HFFc6 (cell line): ENCODE measurements at places on chromosomes 4 and X.

DNA sequence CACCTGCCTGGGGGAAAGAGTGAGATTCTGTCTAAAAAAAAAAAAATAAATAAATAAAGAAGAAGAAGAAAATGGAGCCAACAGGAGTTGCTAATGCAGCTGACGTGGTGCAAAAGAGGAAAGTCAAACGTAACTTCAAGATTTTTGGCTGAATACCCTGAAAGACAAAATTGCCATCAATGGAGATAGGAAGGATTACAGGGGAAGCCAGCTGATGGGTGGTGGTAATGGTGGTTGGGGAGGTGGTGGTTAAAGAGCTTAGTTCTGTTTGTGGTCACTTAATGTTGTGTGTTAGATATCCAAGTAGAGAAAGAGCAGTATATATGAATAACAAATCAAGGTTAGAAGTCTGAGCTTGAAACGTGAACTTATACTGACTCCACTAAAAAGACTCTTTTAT, 225.4 kb downstream of the ARHGAP24 start:
- no peaks in the 10 kb centered on the region for H3K36me3 ChIP-seq
- no peak for DNase-seq
- H3K4me1 ChIP-seq: peaks cover 15% of the 10 kb centered on the region
- no peak overlapping the region for H3K27ac ChIP-seq

GRCh38 chr4:88320224-88320779, 35.9 kb upstream of the PPM1K start:
- DNase-seq: no peak
- no peak overlapping the region for H3K27ac ChIP-seq
- H3K4me3 ChIP-seq: peak overlapping the region; percentile 64
- H3K36me3 ChIP-seq: no peaks in the 10 kb centered on the region
- peaks cover 16% of the 10 kb centered on the region for H3K27me3 ChIP-seq

DNA sequence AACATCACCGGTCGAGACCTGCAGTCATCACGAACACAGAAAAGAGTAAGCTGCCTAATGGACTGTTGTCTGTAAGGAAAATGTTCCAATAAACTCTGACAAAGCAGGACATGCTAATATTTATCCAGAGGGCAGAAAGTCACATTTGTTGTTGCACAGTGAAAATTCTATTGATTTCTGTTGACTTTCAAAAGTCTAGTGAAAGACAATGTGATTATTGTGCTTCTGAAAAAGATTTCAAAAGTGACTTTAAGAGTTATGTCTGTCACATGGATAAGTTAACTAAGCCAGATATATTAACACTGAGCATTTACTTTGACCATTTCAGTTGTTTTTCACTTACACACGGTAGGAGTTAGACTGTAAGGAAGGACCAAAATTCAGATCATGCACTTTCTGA, 9.3 kb upstream of the RFC1 start:
- H3K27me3 ChIP-seq: peaks cover 37% of the 10 kb centered on the region
- peaks cover 20% of the 10 kb centered on the region; the same call in 1 of the 2 replicates for H3K36me3 ChIP-seq

- no peaks in the 10 kb centered on the region for H3K36me3 ChIP-seq
- H3K27ac ChIP-seq: no peak overlapping the region
- no peak overlapping the region for H3K4me3 ChIP-seq
- H3K27me3 ChIP-seq: no peaks in the 10 kb centered on the region
- DNase-seq: no peak
These were observed 403.7 kb upstream of the TRAM1L1 start for GRCh38 chr4:117489107-117489506.

DNA sequence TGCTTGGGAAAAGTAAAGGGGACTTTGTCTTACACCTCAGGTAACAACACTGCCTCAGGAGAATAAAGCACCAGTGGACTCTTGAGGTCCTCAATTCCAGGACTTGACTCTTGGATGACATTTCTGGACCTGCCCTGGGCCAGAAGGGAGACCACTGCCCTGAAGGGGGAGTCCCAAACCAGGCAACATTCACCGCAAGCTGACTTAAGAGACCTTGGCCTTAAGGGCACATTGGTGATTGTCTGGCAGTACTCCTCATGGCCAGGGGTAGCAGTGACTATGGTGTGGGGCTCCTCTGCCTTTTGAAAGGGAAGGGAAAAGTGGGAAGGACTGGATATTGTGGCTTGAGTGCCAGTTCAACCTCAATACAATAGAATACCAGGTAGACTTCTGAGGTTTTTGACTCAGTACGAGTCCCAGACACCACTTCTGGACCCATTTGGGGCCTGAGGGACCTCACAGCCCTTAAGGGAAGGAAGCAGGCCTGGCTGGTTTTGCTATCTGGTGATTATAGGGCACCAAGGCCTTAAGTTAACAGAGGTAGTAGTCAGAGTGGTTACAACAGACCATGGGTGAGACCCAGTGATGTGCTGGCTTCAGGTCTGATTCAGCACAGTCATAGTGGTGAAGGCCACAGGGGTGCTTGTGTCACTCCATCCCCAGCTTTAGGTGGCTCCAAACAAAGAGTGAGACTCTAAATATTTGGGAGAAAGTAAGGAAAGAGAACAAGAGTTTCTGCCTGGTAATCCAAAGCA, 121.2 kb upstream of the TET2 start:
- DNase-seq: no peak
- no peaks in the 10 kb centered on the region for H3K36me3 ChIP-seq
- H3K27ac ChIP-seq: no peak overlapping the region

- H3K36me3 ChIP-seq: no peaks in the 10 kb centered on the region; the same call in 1 of the 2 replicates
- H3K4me1 ChIP-seq: no peaks in the 10 kb centered on the region
- H3K4me3 ChIP-seq: no peak overlapping the region
These were observed 35.4 kb upstream of the PGRMC2 start for GRCh38 chr4:128322986-128323385.

- no peak overlapping the region for H3K4me3 ChIP-seq
- no peaks in the 10 kb centered on the region for H3K36me3 ChIP-seq
- H3K27ac ChIP-seq: no peak overlapping the region
- no peak for DNase-seq
These were observed 165.3 kb upstream of the RPS6KA3 start for GRCh38 chrX:20432048-20432447.

- peaks cover 52% of the 10 kb centered on the region for H3K36me3 ChIP-seq
- no peak overlapping the region for H3K4me3 ChIP-seq
- DNase-seq: no peak
- peaks cover 3% of the 10 kb centered on the region; the same call in 1 of the 2 replicates for H3K27me3 ChIP-seq
These were observed 72.0 kb downstream of the EVC start for GRCh38 chr4:5782829-5783476.

DNA sequence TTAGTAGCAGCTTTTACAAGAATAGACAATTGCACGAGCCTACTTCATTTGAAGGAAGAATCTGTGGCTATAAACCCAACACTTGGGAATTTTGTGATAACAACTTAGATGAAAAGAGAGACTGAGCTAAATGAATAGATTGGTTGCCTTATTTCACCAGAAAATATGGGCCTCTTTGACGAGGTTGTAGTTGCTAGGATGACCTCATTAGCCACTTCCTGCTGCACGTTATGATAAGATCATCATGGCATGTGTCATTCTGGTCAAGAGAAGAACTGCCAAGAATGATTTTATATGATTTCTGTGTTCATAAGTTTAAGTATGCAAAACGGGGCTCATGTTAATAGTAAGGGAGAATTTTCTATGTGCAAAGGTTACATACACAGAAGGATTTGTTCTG, 321.9 kb upstream of the GIMD1 start:
- no peaks in the 10 kb centered on the region; the same call in 1 of the 2 replicates for H3K27me3 ChIP-seq
- peaks cover 31% of the 10 kb centered on the region for H3K4me1 ChIP-seq
- peaks cover 7% of the 10 kb centered on the region; the same call in 1 of the 2 replicates for H3K36me3 ChIP-seq
- peak; percentile 69 for DNase-seq

DNA sequence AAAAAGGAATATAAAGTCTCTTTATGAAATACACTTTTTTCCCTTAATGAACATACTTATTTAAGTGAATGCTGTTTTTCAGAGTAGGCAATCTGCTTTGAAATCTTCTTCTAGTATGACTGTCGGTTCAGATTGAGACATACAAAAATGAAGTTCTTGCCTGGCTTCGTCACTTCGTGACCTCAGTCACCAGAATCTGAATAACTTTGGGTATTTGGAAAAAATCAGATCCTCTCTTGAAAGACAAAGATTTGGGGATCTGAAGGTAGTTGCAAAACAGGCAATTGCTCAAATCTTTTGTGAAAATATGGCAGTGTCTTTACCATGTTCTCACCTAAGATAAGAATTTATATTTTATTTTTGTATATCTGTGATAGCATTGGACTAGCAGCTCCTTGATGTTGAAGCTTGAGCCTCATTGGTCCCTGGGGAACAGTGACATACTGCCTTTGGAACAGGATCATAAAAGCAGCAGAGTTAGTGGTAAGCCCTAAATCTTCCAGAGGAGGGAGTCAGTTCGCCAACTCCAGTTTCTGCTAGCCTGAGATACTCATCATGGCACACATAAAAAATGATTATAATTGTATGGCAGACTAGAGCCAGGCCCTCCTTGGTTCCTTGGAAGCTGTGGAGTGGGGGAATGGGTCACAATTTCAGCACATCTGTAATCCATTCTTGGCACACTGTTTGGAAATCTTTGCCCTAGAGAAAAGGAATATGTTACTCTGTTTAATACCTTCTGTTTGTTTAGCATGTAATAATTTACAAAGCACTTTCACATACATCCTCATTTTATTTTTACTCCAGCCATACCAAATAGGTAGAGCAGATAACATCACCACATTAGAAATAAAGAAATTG, 5.0 kb downstream of the ARFIP1 start:
- no peak overlapping the region for H3K4me3 ChIP-seq
- H3K4me1 ChIP-seq: peaks cover 65% of the 10 kb centered on the region
- peak; percentile 71 for DNase-seq
- H3K27ac ChIP-seq: peak overlapping the region; percentile 51
- H3K27me3 ChIP-seq: no peaks in the 10 kb centered on the region

DNA sequence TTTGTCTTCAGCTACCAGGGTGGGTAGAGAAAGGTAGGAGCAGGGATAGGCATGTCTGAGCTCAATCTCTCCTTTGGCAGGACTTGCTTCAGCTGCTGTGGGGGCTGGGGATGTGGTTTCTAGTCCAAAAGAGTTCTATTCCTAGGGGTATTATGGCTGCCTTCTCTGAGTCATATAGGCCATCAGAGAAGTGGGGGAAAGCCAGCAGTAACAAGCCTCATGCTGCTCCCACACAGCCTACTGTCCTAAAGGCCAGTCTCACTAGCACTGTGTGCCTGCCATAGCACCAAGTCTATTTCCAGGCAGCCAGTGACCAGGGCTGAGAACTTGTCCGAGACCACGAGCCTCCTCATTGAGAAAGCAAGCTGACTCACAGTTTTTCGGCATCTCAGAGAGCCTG, 270.6 kb downstream of the DCAF12L2 start:
- no peak overlapping the region for H3K4me3 ChIP-seq
- no peak overlapping the region for H3K27ac ChIP-seq
- no peaks in the 10 kb centered on the region for H3K4me1 ChIP-seq
- no peaks in the 10 kb centered on the region for H3K27me3 ChIP-seq

GRCh38 chr4:11623726-11624037, 195.0 kb upstream of the HS3ST1 start:
- no peaks in the 10 kb centered on the region for H3K4me1 ChIP-seq
- H3K27me3 ChIP-seq: peaks cover 2% of the 10 kb centered on the region; the same call in 1 of the 2 replicates
- no peak for DNase-seq
- H3K27ac ChIP-seq: no peak overlapping the region
